ENCODE measurements at places on chromosomes 5 and 9.

DNA sequence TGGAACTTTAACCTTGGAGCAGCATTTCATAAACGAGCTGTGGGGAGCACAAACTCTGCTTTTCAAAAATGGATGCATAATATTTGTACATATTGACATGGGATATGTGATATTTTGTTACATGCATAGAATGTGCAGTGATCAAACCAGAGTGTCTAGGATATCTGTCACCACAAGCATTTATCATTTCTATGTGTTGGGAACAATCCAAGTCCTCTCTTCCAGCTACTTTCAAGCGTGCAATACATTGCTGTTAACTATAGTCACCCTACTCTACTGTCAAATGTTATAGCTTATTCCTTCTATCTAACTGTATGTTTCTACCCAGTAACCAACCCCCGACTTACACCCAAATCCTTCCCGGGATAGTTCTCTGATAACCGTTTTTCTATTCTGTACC is 15.0 kb upstream of the C5orf58 start:
- no peak for DNase-seq

- no peak for DNase-seq
Measured at GRCh38 chr9:130301483-130302286, 36.1 kb downstream of the HMCN2 start.

DNA sequence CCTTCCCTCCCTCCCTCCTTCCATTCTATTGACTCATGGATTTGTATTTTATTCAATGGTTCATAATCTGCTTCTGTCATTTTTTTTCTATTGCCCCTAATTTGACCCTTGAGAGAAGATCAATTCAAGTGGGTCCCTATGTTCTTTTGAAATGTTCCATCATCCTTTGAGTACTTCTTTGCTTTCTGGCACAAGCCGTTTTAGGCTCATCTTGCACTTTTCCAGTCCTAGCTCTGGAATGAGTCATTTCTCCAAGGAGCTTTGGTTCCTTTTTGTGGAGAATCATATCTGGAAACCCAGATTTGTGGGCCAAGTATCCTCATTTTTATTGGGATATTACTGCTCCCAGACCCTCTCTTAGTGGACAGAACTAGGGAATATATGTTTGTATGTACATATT is 126.8 kb upstream of the PTPN3 start:
- no peak for DNase-seq

GRCh38 chr5:116939641-116940040 is 365.0 kb upstream of the SEMA6A start:
- DNase-seq, result no peak

DNA sequence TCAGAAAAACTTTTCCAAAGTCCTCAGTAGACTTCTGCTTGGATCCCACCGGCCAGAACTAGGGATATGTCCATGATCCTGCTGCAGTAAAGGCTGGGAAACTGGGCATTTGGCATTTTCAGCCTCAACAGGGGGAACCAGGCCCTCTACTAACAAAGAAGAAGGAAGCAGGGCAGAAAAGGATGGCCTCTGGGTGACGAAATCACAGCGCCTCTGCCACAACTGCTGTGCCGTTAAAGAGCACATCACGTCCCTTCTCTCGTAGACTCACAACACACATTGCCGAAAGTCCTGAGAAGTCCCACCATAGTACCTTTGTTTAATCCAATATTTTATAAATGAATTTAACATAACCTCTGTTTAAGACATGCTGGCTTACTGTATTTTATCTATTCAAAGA is 10.4 kb upstream of the AFAP1L1 start:
- DNase-seq, result no peak
